ENCODE measurements at places on chromosomes 12 and 14.

- DNase-seq = no peak
Observed at GRCh38 chr12:100234166-100234565, 32.7 kb downstream of the DEPDC4 start.

GRCh38 chr12:104133866-104134265 lies 4.1 kb downstream of the NFYB start:
- no peak for DNase-seq

- DNase-seq = no peak
Observed at GRCh38 chr12:109291521-109292341, 17.4 kb downstream of the FOXN4 start.

- no peak for DNase-seq
Observed at GRCh38 chr14:24695265-24696241, 61.6 kb upstream of the GZMB start.

DNA sequence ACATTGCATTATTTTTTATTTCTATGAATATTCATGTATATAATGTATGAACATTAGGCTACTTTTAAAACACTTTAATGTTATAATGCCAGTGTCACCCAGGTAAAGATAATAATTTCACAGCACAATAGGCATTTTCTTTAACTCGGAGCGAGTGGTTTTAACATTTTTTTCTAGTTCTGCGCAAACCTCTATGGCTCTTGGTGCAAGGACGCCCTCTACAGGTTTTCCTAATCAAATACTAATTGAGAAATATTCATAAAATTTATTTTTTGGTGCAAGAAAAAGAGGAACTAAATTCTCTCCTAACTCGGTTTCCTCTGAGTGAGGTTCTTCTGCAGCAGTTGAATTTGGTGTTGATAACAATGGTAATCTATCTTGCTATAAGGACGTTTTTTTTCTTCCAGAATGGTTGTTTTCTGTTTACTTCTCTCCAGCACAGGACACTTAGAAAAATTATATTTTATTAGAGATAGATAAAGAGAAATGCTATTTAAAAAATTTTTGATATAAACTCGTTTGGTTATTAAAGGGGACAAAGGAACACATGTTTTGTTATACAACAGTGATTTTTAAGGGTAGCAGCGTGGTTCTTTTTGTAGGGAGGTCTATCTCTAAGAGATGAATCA lies 2.4 kb upstream of the WIF1 start:
- DNase-seq = no peak

DNA sequence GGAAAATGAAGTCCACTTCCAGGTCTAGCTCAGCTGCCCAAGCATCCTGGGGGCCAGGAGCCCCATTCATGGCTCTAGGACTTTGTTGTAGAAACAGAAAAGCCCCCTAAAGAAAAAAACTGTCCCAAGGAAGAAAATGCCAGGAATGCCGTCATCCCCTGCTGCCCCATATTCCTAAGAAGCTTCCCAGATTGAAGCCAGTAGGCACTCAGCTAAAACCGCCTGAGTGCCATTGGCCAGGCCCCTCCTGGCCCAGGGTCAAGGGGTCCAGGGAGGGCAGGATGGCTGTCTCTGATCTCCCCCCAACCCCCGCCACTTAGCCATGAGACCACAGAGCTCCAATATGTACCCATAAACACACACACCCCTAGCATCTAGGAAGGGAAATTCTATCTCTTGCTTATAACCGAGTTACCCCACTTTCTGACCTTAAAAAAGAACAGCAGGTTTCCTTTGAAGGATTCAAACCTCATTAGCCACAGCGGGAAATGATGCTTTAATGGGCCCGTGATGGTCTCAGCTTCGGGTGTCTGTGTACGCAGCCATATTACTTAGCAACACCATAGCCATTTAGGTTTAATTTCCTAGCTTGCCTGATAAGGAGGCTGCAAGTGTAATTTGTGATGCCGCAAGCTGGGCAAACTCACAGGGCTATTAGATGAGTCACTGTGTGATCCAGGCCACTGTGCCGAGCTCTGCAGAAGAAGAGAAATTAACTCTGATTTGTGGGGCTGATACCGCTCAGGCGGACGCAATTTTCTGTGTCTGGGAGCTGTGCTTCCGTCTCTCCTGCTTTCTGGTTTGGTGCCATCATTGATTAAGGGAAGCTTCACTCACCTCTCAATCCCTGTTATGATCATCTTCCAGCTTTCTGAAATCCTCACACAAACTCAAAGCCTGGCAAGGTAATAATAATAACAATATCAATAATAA lies 84.2 kb downstream of the GCH1 start:
- no peak for DNase-seq
